ENCODE measurements at places on chromosomes 3 and 15.
A peak's percentile ranks its signal among the peaks of the same experiment; 100 is the strongest.

DNA sequence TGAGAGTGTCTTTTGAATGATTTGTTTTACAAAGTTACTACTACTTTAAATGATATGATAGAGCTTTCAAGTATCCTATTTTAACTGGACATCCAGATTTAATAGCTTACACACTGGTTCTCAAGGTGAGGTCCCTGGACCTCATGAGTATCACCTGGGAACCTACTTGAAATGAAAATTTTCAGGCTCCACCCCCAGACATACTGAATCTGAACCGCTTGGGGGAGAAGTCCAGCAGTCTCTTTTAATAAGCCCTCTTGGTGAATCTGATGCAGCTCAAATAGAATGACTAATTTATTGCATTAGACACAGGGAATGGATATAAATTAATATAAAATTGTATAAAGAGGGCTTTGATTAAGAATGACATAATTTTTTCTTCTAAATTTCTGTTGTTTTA lies 29.4 kb upstream of the SLITRK3 start:
- no peak for DNase-seq

DNA sequence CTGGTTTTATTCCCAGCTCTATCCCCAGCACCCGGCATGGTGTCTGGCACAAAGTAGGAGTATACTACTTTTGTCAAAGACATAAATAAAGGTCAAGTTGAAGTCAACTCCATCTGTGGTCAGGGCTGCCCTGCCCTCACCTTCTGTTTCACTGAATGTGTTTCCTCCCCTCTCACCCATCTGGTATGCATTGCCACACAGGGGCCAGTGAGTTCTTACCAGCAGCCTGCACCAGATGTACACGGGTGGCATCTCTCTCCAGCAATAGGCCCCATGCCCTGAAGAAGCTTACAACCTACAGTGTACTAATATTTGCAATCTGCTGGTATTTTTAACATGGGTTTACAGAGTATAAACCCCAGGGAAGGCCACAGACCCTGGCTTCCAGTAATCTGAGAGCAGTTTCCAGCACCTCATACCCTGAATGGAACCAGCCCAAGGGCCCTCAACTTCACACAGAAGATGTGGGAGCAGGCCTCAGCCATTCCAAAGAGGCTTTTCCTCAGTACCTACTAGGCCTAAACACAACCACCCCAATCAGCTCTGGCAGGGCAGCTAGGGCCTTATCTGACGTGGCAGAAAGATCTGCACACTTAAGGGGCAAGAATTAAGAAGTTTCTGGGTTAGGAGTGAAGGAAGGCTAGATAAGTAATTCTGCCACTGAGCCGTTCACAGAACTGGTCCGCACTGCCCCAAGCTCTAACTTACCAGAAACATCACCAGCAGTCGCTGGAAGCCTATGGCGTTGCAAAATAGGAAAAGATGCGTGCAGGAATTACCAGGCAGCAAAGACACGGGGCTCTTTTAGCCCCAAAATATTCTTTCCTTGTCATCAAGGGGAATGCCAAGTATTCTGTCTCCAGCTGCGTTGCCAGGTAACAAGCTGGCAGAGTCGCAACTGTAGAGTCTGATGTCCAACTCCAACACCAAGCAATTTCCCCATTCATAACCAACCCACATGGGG lies 2.1 kb downstream of the IDH2 start:
- DNase-seq = no peak

- no peak for DNase-seq
These were observed 459.4 kb upstream of the TPRG1 start for GRCh38 chr3:188712248-188712924.

- DNase-seq = no peak
These were observed 783 bp upstream of the ISG20 start for GRCh38 chr15:88637841-88638625.

GRCh38 chr3:22117091-22117490 lies 366.1 kb upstream of the ZNF385D start:
- no peak for DNase-seq

DNA sequence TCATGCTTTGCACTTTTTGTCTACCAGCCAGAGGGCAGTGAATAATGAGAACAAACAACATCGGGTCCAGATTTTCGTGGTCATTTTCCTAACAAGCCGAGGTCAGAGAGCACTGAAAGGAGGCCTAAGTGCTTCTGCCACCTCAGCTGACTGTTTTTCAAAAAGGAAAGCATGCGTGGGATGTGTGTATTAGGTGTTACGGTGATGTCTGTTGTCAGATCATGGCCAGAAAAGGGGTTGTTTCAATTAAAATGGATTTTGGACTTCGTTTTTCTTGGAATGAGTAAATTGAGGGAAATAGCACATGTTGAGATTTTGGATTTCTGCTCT lies 99.5 kb downstream of the APBA2 start:
- no peak for DNase-seq

GRCh38 chr3:122458992-122459391 lies 43.1 kb upstream of the WDR5B start:
- DNase-seq = no peak

GRCh38 chr3:109257269-109257668 lies 59.0 kb downstream of the DPPA2 start:
- no peak for DNase-seq

GRCh38 chr3:64163755-64164148 lies 61.5 kb downstream of the PRICKLE2 start:
- no peak for DNase-seq

DNA sequence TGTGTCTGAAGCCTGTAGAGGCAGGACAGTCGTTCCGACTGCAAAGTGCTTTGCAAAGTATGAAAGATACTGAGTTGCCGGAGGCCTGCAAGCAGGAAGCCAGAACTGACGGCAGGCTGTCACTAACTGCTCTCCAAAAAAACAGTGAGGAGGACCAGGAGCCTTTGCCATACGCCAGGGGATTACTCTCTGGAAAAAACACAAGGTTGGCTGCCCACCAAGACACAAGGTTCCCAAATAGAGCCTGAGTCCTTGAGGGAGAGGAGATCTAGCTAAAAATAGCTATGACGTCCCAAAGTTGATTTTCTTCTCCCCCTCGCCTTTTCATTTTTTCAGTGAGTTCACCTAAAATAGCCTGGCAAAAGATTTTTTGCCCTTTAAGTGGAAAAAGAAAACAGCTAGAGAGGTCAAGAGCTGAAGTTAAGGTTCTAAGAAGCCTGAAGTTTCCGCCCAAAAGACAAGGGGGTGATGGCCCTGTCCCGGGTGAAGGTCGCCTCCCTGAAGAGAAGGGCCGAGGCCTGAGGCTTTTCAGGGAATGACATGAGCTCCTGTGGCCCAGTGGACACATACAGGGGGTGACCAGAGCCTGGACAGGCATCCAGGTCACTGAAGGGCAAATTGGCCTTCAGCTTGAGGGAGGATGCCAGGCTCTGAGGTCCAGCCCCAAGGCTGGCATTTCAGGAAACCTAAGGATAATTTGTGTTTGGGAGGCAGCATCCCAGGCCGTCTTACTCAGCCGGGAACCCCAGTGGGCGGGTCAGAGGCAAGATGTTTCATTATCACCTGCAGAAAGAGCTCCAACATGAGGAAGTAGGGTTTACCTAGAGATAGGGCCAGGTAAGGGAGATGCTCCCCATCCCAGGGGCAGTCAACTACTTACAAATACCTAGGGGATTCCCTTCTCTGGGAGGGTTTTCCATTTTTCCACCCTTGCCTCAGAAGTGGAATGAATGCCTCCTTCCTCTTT lies 44.9 kb upstream of the DGKG start:
- DNase-seq = no peak

DNA sequence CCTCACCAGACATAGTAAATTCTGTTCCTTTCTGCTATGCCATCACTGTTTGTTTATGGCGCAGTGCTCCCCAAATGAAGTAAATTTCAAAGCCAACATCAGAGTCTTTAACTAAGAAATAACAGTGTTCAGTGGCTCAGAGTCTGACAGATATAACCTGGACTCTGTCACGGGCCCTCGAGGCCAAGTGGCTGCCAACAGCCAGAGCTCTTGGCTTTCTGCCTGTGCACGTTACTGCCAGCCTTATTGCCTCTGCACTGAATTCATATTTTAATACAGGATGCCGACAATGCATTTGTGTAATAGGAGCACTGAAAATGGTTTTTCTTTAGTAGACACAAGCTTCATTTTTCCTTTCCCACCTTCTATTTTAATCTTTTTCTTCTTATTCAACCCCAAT lies 219.9 kb downstream of the NLGN1 start:
- no peak for DNase-seq

- DNase-seq = no peak
These were observed 79.6 kb downstream of the MLH1 start for GRCh38 chr3:37072892-37073291.

DNA sequence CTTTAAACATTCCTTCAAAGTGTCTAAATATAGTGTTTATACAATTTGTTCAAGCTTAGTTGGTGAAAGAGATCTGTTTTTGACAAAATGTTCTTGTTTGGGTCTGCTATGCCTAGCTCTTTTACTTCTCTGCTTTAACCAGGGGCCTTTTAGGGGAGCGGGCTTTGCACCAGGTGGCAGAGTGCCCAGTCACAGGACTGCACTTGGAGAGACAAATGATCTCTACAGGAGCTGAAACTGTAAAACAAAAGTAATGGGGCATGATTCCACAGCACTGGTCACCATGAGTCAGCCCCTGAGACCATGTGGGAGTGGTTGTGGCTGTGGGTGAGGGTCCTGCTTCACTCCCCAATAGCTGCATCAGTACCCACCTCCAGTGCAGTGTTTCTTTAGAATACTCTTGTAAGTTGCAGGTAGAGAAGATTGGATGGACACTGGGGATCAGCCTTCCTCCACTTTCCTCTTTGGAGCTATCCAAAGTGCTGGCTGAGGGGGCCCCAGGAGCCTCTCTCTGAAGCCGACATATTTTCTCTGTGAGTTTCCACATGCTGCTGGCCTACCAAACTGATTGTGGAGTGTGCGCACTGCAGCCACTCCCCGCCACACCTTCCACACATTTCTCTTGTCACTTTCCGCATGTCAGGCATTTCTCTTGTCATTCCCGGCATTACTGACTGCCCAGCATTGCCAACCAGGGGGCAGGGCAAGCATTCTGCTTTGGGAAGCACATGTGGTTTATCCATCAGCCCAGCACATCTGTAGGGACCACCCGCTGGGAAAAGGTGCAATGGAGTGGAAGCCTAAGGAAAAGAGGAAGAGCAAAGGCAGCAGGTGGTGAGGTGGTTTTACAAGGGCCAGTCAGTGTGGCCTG lies 110.0 kb downstream of the EPHB1 start:
- DNase-seq = peak; percentile 14

DNA sequence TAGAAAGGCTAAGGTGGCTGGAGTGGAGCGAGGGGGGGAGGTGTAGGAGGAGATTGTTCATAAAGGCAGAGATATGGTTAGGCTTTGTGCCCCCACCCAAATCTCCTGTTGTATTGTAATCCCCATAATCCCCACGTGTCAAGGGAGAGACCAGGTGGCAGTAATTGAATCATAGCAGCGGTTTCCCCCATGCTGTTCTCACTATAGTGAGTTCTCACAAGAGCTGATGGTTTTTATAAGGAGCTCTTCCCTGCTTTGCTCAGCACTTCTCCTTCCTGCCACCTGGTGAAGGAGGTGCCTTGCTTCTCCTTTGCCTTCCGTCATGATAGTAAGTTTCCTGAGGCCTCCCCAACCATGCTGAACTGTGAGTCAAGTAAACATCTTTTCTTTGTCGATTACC lies 64.7 kb upstream of the CFAP161 start:
- DNase-seq = no peak

- DNase-seq = no peak
These were observed 40.9 kb downstream of the IRAK2 start for GRCh38 chr3:10205451-10206165.

- no peak for DNase-seq
These were observed 3.4 kb upstream of the UNC13C start for GRCh38 chr15:53974813-53975212.

GRCh38 chr3:129184396-129184657 lies 631 bp upstream of the CNBP start:
- DNase-seq = no peak

- DNase-seq = no peak
These were observed 8.8 kb downstream of the CACNA1D start for GRCh38 chr3:53503195-53503594.

DNA sequence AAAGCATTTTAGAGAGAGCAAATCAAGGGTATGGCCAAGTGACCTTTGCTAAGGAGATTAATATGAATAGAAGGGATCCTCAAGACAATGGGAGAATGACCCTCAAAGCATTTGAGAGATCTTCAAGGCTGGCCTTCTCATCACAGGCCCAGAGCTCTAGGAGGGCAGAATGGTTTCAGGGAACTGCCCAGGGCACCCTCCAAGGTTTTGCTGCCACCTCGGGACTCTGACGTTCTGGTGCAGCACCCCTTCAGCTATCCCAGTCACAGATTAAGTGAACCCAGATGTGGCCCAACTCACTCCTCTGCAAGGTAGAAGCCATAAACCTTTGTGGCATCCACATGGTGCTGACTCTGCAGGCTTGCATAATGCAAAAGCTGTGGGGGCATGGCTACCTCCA lies 209.3 kb downstream of the TLE3 start:
- no peak for DNase-seq

- no peak for DNase-seq
These were observed 29.3 kb upstream of the ST3GAL6 start for GRCh38 chr3:98733812-98734281.

Data from WTC11 (cell line).